ENCODE measurements at places on chromosomes 3 and 15. TPM values are rescaled to one million over a fixed set of nuclear protein-coding genes. Genes with fewer than 3 reads are reported as not detected.
A peak's percentile ranks its signal among the peaks of the same experiment; 100 is the strongest.

Gene ANKRD63
- not detected for total RNA-seq

Gene PTPRG
- total RNA-seq: 0.13 TPM

Gene CHD2
- total RNA-seq: 155 TPM

Gene CCK
- total RNA-seq: not detected

Gene ENTPD3
- not detected for total RNA-seq

Gene PROS1
- 0.35 TPM for total RNA-seq

Gene SCAANT1
- not detected for total RNA-seq

Gene ANP32A
- total RNA-seq: 194 TPM

DNA sequence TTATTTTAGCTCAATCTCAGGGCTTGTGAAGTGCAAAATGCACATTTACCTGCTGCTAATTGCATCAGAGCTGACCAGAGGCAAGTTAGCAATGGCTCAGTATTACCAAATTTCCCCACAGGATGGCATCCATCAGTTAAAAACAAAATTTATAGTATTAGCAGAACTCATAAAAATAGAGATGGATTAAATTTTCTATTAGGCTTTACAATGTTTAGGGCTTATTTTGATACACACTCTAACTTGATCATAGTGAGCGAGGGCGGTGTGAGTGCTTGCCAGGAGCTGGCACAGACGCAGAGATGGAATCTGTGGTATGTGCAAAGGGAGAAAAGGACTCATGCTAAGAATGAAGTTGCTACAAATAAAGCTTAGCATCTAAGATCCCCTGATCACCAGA, 241.0 kb downstream of the NSUN3 start:
- H3K27me3 ChIP-seq: no peaks in the 10 kb centered on the region
- H3K4me3 ChIP-seq: no peak overlapping the region
- H3K36me3 ChIP-seq: no peaks in the 10 kb centered on the region
- H3K4me1 ChIP-seq: no peaks in the 10 kb centered on the region
- no peak overlapping the region for H3K27ac ChIP-seq

- H3K4me1 ChIP-seq: no peaks in the 10 kb centered on the region
- H3K27ac ChIP-seq: no peak overlapping the region
- no peaks in the 10 kb centered on the region for H3K27me3 ChIP-seq
- no peaks in the 10 kb centered on the region for H3K36me3 ChIP-seq
- no peak for DNase-seq
- no peak overlapping the region for H3K4me3 ChIP-seq
Observed at GRCh38 chr3:78872195-78872594, 895.6 kb downstream of the ROBO1 start.

GRCh38 chr3:16923112-16923511, 38.4 kb downstream of the PLCL2 start:
- peaks cover 3% of the 10 kb centered on the region for H3K36me3 ChIP-seq
- H3K4me1 ChIP-seq: no peaks in the 10 kb centered on the region
- DNase-seq: no peak

GRCh38 chr15:92402751-92403150, 9.1 kb downstream of the ST8SIA2 start:
- no peaks in the 10 kb centered on the region for H3K4me1 ChIP-seq
- DNase-seq: no peak
- H3K27me3 ChIP-seq: peaks cover 16% of the 10 kb centered on the region
- H3K36me3 ChIP-seq: no peaks in the 10 kb centered on the region
- H3K4me3 ChIP-seq: no peak overlapping the region

- no peak overlapping the region for H3K4me3 ChIP-seq
- no peaks in the 10 kb centered on the region for H3K27me3 ChIP-seq
- peaks cover 6% of the 10 kb centered on the region for H3K36me3 ChIP-seq
- no peak for DNase-seq
- H3K4me1 ChIP-seq: no peaks in the 10 kb centered on the region
Observed at GRCh38 chr3:179716811-179717210, 64.0 kb downstream of the USP13 start.

- no peak for DNase-seq
- H3K27me3 ChIP-seq: no peaks in the 10 kb centered on the region
- no peak overlapping the region for H3K4me3 ChIP-seq
- H3K36me3 ChIP-seq: peaks cover 61% of the 10 kb centered on the region
Observed at GRCh38 chr3:197718891-197719290, 17.8 kb downstream of the RUBCN start.

- H3K27me3 ChIP-seq: peaks cover 11% of the 10 kb centered on the region
- no peak for DNase-seq
- no peaks in the 10 kb centered on the region for H3K4me1 ChIP-seq
Observed at GRCh38 chr15:88727439-88727838, 75.8 kb upstream of the ACAN start.

DNA sequence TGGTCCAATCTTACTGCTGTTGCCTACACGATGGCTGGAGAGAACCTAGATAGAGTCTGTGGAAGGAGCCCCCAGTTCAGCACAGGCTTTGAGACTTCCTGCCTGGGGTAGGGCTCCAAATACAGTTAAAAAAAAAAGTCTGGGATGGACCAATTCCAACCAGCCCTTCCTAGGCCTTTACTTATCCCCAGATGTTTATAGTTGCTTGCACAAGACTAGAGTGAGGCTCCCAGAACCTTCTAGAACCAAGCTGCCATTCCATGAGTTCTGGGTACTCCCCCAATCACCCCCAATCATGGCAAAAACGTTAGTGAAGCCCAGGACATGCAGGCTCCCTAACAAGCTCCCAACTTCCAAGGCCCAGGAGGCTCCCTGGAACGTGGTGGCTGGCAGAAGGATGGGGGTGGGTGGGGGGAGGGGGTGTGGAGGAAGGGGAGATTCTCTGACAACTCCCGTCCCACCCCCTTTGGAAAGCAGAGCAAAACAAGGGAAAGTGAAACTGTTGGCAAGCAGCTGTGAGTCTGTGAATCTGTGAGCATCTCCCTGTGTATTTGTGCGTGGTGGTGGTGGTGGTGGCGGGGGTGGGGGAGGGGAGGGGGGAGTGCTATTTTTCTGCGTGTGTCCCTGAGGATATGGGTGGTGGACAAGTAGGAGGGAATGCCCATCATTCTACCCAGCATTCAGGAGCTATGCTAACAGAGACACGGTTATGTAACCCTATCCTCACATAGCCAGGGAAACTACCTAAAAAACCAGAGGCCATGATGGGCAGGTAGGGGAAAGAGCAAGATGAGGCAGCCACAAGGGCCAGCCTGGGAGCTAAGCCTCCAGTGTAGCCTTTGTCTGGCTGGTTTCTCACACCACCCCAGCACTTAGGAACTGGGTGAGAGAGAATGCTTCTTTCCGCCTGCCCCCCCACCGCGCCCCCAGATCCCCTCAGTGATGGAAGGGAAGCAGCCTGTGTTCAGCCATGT, 2.0 kb downstream of the MST1R start:
- peaks cover 27% of the 10 kb centered on the region for H3K4me1 ChIP-seq
- H3K4me3 ChIP-seq: no peak overlapping the region
- no peak for DNase-seq
- no peaks in the 10 kb centered on the region for H3K36me3 ChIP-seq
- H3K27me3 ChIP-seq: no peaks in the 10 kb centered on the region

DNA sequence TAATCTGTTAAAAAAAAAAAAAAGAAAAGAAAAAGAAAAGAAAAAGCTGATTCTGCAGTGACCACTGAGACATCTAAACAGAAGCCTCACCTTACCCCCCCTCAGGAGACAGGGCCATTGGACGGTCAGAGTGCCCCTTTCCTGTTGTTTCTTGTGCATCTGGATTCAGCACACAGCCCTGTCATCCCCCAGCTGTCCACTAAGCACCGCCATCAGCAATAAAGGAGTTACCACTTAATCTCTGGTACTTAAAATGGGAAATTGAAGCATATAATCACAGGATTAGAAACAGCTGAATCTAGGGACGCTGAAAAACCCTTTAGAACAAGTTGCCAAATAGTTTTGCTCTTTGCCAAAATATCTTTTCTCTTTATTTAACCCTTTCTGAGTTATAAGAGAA, 62.5 kb downstream of the TRIM69 start:
- H3K36me3 ChIP-seq: no peaks in the 10 kb centered on the region
- no peak overlapping the region for H3K27ac ChIP-seq
- peaks cover 5% of the 10 kb centered on the region for H3K27me3 ChIP-seq
- H3K4me1 ChIP-seq: peaks cover 9% of the 10 kb centered on the region
- no peak for DNase-seq
- no peak overlapping the region for H3K4me3 ChIP-seq

GRCh38 chr3:149934524-149934923, 36.2 kb downstream of the PFN2 start:
- H3K27me3 ChIP-seq: no peaks in the 10 kb centered on the region
- no peak for DNase-seq
- H3K27ac ChIP-seq: no peak overlapping the region
- peaks cover 24% of the 10 kb centered on the region for H3K36me3 ChIP-seq
- H3K4me1 ChIP-seq: peaks cover 11% of the 10 kb centered on the region

- no peaks in the 10 kb centered on the region for H3K27me3 ChIP-seq
- no peak for DNase-seq
- H3K4me1 ChIP-seq: no peaks in the 10 kb centered on the region
- no peaks in the 10 kb centered on the region for H3K36me3 ChIP-seq
- no peak overlapping the region for H3K4me3 ChIP-seq
Observed at GRCh38 chr3:168976969-168977368, 686.5 kb downstream of the MECOM start.

- H3K4me1 ChIP-seq: peaks cover 18% of the 10 kb centered on the region
- H3K27me3 ChIP-seq: peaks cover 15% of the 10 kb centered on the region
- H3K4me3 ChIP-seq: no peak overlapping the region
- H3K36me3 ChIP-seq: no peaks in the 10 kb centered on the region
- no peak overlapping the region for H3K27ac ChIP-seq
Observed at GRCh38 chr3:107938143-107938542, 152.7 kb downstream of the CD47 start.

DNA sequence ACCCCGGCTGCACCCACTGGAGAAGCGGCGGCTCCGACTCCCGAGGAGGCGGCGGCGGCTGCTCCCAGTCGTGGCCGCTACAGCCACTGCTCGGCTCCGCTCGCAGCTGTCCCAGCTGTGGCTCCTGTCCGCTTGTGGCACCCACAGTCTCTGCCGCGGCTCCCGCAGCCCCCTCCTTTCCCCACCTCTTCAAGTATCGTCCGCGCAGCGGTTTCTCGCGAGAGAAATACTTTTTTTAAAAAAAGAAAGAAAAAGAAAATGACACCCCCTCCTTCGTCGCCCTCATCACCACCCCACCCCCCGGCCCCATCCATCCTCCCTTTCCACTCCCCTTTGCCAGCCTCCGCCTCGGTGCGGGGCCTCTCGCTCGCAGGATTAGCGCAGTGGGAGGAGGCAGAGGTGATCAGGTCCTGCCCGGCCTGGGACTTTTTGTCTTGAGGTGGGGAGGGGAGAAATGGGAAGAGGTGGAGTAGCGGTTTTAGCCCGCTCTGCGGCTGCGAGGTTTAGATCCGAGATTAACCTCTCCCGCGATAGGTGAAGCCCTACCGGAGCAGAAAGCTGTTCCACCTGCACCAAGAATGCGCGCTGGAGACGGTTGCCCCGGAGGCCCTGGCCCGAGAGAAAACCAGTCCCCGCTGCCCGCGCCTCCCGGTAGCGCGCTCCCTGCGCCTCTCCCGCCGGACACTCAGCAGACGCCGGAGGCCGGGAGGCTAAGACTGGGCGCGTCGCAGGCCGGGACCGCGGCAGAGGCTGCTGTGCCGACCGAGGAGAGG, at the start of gene FBN1:
Gene FBN1 (minus strand): TSS at position 152 of the 773 bp plus-strand sequence. CDS start 940 bp downstream, outside the sequence.
- no peak within 1 kb of the TSS for H3K27ac ChIP-seq
- H3K4me1 ChIP-seq: peaks cover 5% of the 10 kb centered on the region
- H3K4me3 ChIP-seq: peak within 1 kb of the TSS; percentile 67

GRCh38 chr3:39141171-39141995, 12.0 kb downstream of the CSRNP1 start:
- no peak overlapping the region for H3K27ac ChIP-seq
- peaks cover 36% of the 10 kb centered on the region for H3K4me1 ChIP-seq
- peaks cover 66% of the 10 kb centered on the region for H3K36me3 ChIP-seq
- peak; percentile 0 for DNase-seq
- H3K27me3 ChIP-seq: no peaks in the 10 kb centered on the region
- no peak overlapping the region for H3K4me3 ChIP-seq

- no peaks in the 10 kb centered on the region for H3K27me3 ChIP-seq
- H3K4me3 ChIP-seq: no peak overlapping the region
- H3K36me3 ChIP-seq: no peaks in the 10 kb centered on the region
Observed at GRCh38 chr3:61638741-61639140, 77.4 kb downstream of the PTPRG start.

GRCh38 chr3:29258161-29258560, 22.7 kb upstream of the RBMS3 start:
- H3K36me3 ChIP-seq: no peaks in the 10 kb centered on the region
- H3K27ac ChIP-seq: no peak overlapping the region
- H3K4me1 ChIP-seq: peaks cover 3% of the 10 kb centered on the region
- no peak for DNase-seq
- no peaks in the 10 kb centered on the region for H3K27me3 ChIP-seq

GRCh38 chr3:34793057-34793456, 846.3 kb upstream of the ARPP21 start:
- no peak overlapping the region for H3K4me3 ChIP-seq
- DNase-seq: no peak
- H3K36me3 ChIP-seq: no peaks in the 10 kb centered on the region
